ENCODE measurements at places on chromosomes 7 and 10. TPM values are rescaled to one million over a fixed set of nuclear protein-coding genes. Genes with fewer than 3 reads are reported as not detected.

SPAM1 gene
- total RNA-seq = not detected

AGMO gene
- total RNA-seq = not detected

CPA2 gene
- total RNA-seq = 0.18 TPM

LIPF gene
- total RNA-seq = not detected

- no peak overlapping the region for H3K27ac ChIP-seq
- no peaks in the 10 kb centered on the region for H3K4me1 ChIP-seq
- H3K4me3 ChIP-seq = no peak overlapping the region
- H3K36me3 ChIP-seq = no peaks in the 10 kb centered on the region
Measured at GRCh38 chr10:11359869-11360268, 251.6 kb downstream of the USP6NL start.

DNA sequence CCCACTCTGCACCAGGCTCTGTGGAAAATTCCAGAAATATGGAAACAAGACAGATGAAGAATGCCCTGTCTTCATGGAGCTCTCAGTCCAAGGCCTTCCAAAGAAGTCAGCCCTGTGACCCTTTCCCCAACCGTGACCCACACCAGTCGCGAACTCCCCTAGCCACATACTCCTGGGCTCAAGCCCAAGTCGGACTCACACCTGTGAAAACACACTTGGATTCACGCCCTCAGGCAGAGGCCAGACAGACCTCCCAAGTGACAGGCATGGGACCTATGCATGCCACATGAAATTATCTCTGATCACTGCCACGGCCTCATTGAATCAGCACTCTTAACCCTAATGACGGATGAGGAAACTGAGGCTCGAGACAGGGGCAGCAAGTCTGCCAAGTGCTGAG lies 42.5 kb downstream of the ZCCHC24 start:
- no peaks in the 10 kb centered on the region for H3K36me3 ChIP-seq
- peaks cover 2% of the 10 kb centered on the region for H3K27me3 ChIP-seq
- no peak overlapping the region for H3K27ac ChIP-seq
- DNase-seq = no peak
- H3K4me1 ChIP-seq = peaks cover 4% of the 10 kb centered on the region

GRCh38 chr10:49831352-49832035 lies 69.4 kb upstream of the OGDHL start:
- no peak overlapping the region for H3K4me3 ChIP-seq
- no peak overlapping the region for H3K27ac ChIP-seq
- H3K4me1 ChIP-seq = no peaks in the 10 kb centered on the region

GRCh38 chr10:126110489-126111180 lies 214.3 kb downstream of the FANK1 start:
- no peaks in the 10 kb centered on the region for H3K36me3 ChIP-seq
- no peak overlapping the region for H3K27ac ChIP-seq
- DNase-seq = no peak

DNA sequence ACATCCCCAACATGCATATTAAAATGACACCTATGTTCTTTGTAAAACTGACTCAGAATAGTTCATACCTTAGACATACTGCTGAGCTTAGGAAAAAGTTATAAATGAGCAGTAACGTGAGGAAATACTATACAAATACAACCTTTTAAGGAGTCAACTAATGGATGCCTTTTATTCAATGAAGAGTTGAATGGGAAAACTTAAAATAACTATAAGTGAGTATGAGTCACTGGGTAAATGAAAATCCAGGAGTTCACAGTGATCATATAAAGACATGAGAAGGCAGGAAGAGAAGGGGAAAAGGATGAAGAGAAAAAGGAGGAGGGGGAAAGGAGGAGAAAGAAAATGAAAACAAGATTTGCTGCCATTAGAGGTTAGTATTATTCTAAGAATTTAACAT lies 157.8 kb upstream of the PCDH15 start:
- no peak overlapping the region for H3K4me3 ChIP-seq
- H3K36me3 ChIP-seq = no peaks in the 10 kb centered on the region
- DNase-seq = no peak
- H3K4me1 ChIP-seq = no peaks in the 10 kb centered on the region
- no peak overlapping the region for H3K27ac ChIP-seq

GRCh38 chr10:75187961-75188426 lies 22.6 kb upstream of the VDAC2 start:
- H3K27me3 ChIP-seq = no peaks in the 10 kb centered on the region
- H3K36me3 ChIP-seq = no peaks in the 10 kb centered on the region
- DNase-seq = peak; percentile 81
- H3K4me3 ChIP-seq = no peak overlapping the region
- peaks cover 10% of the 10 kb centered on the region for H3K4me1 ChIP-seq

DNA sequence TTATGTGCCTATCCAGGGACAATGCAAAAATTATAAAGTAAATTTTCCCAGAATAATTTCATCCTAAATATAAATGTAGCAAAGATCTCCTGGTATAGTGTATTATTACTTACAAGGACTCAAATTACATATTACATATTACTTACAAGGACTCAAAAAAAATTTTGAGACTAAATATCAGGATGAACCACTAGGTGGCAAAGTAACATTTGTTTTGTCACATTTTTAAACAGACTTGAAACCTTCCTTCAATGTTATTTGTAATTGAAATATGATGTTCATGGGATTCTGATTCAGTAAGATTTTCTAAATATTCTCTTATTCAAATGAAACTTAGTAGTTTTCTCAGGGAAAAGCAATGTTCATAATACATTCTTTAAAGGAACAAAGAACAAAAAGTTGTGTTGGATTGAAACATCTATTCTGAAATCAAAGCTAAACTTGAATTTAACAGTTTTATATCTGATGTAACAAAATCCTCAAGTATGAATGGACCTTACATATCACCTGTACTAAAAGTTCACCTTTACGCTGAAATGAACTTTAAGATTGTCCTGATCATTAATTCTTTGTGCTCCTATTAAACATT lies 74.3 kb upstream of the GNAI1 start:
- DNase-seq = no peak
- no peak overlapping the region for H3K27ac ChIP-seq
- H3K36me3 ChIP-seq = no peaks in the 10 kb centered on the region
- H3K4me3 ChIP-seq = no peak overlapping the region
- no peaks in the 10 kb centered on the region for H3K27me3 ChIP-seq
- no peaks in the 10 kb centered on the region for H3K4me1 ChIP-seq

DNA sequence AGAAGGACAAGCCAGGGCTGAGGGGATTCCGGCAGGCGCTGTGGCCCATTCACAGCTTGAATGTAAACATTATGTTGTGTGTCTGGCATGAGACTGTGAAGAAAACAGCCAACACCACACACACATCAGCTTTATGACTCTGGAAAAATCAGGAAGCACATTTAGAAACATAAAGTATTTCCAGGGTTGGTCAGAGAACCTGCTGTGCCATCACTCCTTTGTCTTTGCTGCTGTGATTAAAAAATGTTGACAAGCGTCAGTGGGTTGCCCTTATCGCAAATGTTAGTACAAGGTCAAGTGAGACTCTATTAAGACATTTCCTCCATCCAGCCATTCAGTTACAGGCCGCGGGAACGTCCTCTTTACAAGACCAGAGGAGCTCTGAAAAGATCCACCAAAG lies 95.4 kb downstream of the TAX1BP1 start:
- H3K27me3 ChIP-seq = no peaks in the 10 kb centered on the region
- H3K27ac ChIP-seq = no peak overlapping the region
- peaks cover 10% of the 10 kb centered on the region for H3K4me1 ChIP-seq
- no peak overlapping the region for H3K4me3 ChIP-seq
- no peak for DNase-seq

DNA sequence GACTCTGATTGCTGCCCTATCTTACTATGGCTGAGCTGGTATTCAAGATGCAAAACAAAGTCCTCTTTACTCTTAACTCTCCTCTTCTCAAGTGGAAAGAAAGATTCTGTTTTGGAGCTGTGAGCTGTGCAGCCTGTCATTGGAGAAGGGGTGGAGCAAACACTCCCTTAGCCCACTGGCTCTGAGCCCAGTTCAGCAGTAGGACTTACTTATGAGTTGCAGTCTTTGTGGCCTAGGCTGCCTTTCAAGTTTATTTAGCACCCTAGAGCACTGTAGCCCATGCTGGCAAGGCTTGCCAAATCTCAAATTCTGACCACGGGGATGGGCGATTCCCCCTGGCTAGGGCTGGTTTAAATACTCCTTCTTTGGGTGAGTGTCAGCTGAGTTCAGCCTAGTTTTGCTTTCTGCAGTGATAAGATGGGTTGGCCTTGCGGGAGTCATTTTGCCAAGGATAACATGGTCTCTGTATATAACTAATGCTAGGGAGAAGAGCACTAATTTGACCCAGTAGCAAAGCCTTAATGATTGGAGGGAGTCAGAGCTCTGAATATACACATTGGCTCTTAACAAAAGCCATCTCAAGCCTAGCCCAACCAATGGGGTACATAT lies 110.2 kb downstream of the MYO3A start:
- H3K27me3 ChIP-seq = peaks cover 2% of the 10 kb centered on the region
- no peaks in the 10 kb centered on the region for H3K36me3 ChIP-seq
- H3K4me3 ChIP-seq = no peak overlapping the region
- H3K4me1 ChIP-seq = no peaks in the 10 kb centered on the region

DNA sequence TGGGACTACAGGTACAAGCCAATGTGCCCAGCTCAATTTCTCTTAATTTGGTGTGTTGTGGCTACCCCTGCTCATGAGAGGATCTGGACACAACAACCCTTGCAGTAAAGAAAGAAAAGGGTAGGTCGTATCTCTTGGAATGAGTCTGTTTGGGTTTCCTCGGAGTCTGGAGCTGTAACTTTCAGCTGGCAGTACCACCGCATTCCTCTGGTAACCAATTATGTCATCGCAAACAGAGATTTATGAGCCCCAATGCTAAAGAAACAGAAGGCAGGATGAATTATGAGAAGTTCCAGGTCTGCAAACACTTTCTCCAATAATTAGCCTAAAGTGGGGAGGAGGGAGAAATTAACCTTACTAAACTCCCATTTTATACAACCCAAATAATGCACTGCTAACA lies 186.6 kb upstream of the NRP1 start:
- no peaks in the 10 kb centered on the region for H3K4me1 ChIP-seq
- no peaks in the 10 kb centered on the region for H3K36me3 ChIP-seq
- H3K4me3 ChIP-seq = no peak overlapping the region
- no peak for DNase-seq
- no peak overlapping the region for H3K27ac ChIP-seq
- peaks cover 26% of the 10 kb centered on the region for H3K27me3 ChIP-seq

GRCh38 chr10:104321226-104321625 lies 17.0 kb downstream of the ITPRIP start:
- H3K27me3 ChIP-seq = no peaks in the 10 kb centered on the region
- no peak overlapping the region for H3K4me3 ChIP-seq
- H3K4me1 ChIP-seq = peaks cover 82% of the 10 kb centered on the region
- DNase-seq = no peak

GRCh38 chr7:17227766-17228490 lies 70.5 kb upstream of the AHR start:
- H3K4me1 ChIP-seq = peaks cover 8% of the 10 kb centered on the region
- no peaks in the 10 kb centered on the region for H3K27me3 ChIP-seq
- H3K4me3 ChIP-seq = no peak overlapping the region
- H3K27ac ChIP-seq = no peak overlapping the region
- DNase-seq = no peak

GRCh38 chr7:135817583-135817982 lies 69.0 kb upstream of the FAM180A start:
- no peak overlapping the region for H3K4me3 ChIP-seq
- no peaks in the 10 kb centered on the region for H3K4me1 ChIP-seq
- H3K36me3 ChIP-seq = no peaks in the 10 kb centered on the region
- peaks cover 2% of the 10 kb centered on the region for H3K27me3 ChIP-seq
- no peak overlapping the region for H3K27ac ChIP-seq

GRCh38 chr10:35352512-35352911 lies 16.2 kb downstream of the CCNY start:
- no peak overlapping the region for H3K4me3 ChIP-seq
- H3K36me3 ChIP-seq = peaks cover 11% of the 10 kb centered on the region
- H3K27me3 ChIP-seq = no peaks in the 10 kb centered on the region

DNA sequence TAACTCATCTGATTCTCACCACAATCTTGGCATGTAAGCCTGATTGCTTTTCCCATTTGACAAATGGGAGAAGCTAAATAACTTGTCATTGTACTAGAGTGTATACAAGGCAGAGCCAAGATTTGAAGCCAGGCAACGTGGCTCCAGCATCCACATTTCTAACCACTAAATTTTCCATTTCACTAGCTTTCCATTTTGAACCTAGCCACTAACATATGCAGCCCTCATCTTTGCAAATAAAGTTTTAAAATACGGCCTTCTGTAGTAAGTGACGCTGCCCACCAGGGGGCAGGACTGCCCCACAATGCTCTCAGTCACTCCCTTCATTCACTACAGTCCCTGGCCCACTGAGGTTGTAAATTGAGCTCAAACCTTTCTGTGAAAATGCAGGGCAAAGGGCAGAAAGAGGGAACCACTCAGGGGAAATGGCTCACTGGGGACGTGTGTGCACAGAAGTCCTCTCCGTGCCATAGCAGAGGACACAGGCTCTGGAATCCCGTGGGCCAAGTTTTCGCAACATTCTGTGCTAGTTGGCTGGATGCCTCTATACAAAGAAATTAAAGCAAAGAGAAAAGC lies 315.7 kb downstream of the TNS3 start:
- no peaks in the 10 kb centered on the region for H3K4me1 ChIP-seq
- H3K27me3 ChIP-seq = peaks cover 4% of the 10 kb centered on the region
- H3K27ac ChIP-seq = no peak overlapping the region
- DNase-seq = peak; percentile 70
- no peak overlapping the region for H3K4me3 ChIP-seq

- no peaks in the 10 kb centered on the region for H3K4me1 ChIP-seq
- no peaks in the 10 kb centered on the region for H3K27me3 ChIP-seq
- no peak overlapping the region for H3K27ac ChIP-seq
- DNase-seq = no peak
- no peaks in the 10 kb centered on the region for H3K36me3 ChIP-seq
Measured at GRCh38 chr7:30930621-30931020, 19.0 kb downstream of the AQP1 start.

DNA sequence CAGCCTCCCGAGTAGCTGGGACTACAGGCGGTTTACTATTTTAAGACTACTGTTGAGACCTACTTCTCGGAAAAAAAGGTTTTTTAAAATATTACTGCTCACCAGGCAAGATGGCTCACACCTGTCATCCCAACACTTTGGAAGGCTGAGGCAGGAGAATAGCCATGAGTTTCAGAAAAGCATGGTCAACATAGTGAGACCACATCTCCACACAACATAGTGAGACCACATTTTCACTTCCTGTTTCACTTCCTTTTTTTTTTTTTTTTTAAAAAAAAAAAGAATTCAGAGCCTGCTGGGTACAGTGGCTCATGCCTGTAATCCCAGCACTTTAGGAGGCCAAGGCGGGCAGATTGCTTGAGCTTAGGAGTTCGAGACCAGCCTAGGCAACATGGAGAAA lies 46.5 kb downstream of the SVOPL start:
- no peaks in the 10 kb centered on the region for H3K4me1 ChIP-seq
- no peak for DNase-seq
- H3K27ac ChIP-seq = no peak overlapping the region
- H3K4me3 ChIP-seq = no peak overlapping the region
- no peaks in the 10 kb centered on the region for H3K27me3 ChIP-seq

- no peaks in the 10 kb centered on the region for H3K36me3 ChIP-seq
- H3K4me3 ChIP-seq = no peak overlapping the region
- peaks cover 2% of the 10 kb centered on the region for H3K27me3 ChIP-seq
Measured at GRCh38 chr7:33998476-33998875, 93.1 kb downstream of the BMPER start.
